ENCODE measurements at places on chromosomes 2 and 18. TPM values are rescaled to one million over a fixed set of nuclear protein-coding genes. Genes with fewer than 3 reads are reported as not detected.

The SCTR gene
- total RNA-seq, result 0.63 TPM

DNA sequence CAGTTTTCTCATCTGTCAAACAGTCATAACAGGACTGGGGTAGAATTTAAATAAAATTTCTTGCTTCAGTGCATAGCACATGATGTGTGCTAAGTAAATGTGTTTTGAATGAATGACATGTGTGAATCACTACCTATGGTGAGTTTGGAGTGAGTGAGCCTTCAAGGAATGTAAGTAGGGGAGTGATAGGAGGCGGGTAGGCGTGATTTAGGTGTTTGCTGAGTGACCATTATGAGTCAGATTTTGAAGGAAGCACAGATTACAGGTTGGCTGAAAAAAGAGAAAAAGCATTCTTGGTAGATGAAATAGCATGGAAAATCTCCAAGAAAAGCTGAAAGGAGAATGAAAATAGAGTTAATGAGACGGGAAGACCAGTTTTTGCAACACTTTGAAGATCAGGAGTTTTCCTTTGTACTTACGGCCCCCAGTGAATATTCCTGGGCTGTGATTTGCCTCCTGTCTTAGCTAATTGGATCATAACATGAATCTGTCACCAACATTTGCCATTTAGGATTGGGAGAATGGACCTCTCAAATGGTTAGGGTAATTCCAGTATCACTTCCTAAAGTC is 136.9 kb upstream of the GATA6 start:
- ATAC-seq, result no peak

- no peak for ATAC-seq
Observed at GRCh38 chr2:25654801-25655200, 18.6 kb downstream of the DTNB start.

DNA sequence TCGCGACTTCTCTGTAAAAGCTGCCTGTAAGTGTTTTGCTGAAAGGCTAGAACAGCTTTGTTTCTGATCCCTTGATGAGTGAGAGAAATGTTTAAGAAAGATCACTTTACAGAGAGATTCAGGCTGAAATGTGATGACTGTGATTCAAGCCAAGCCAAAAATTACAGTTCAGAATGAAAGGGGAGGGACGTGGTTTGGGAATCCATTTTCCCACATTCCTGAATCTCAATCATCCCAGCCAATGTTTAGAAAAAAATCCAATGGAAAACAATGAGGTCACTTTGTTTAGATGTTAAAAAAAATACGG is 416.7 kb downstream of the ARHGAP15 start:
- ATAC-seq, result no peak

The FHL2 gene
- 3.9 TPM for total RNA-seq

The CNRIP1 gene
- 48.3 TPM for total RNA-seq

DNA sequence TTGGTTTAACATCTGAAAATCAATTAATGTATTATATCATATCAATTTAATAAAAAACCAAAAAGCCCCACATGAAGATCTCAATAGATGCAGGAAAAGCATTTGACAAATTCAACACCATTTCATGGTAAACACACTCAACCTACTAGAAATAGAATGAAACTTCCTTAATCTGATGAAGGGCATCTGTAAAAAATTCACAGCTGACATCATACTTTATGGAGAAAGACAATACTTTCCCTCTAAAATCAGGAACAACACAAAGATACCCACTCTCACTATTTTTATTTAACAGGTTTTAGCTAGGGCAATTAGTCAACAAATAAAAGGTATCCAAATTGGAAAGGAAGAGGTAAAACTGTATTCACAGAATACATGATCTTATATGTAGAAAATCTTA is 303.0 kb upstream of the ZEB2 start:
- ATAC-seq, result no peak

Data from motor neuron (in vitro differentiated cells).